CD4-positive, alpha-beta T cell (primary cell): ENCODE measurements at places on chromosomes 1 and 21. TPM values are rescaled to one million over a fixed set of nuclear protein-coding genes. Genes with fewer than 3 reads are reported as not detected.
A peak's percentile ranks its signal among the peaks of the same experiment; 100 is the strongest.

- H3K4me1 ChIP-seq = peaks cover 17% of the 10 kb centered on the region
- H3K27me3 ChIP-seq = peaks cover 23% of the 10 kb centered on the region
- DNase-seq = no peak
- no peaks in the 10 kb centered on the region for H3K36me3 ChIP-seq
These were observed 19.2 kb upstream of the CHIA start for GRCh38 chr1:111271464-111271801.

DNA sequence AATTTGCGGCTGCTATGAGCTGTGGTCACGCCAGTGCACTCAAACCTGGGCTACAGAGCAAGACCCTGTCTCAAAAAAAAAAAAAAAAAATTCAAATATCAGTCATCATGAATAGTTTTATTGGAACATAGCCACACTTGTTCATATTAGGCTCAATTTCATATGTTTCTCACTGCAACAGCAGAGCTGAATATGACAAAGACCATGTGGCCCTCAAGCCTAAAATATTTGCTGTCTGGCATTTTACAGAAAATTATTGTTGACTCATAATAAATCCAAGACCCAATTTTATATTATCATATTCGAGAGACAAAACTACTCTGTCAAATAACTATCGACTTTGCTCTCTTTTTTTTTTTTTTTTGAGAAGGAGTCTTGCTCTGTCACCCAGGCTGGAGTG lies 11.0 kb downstream of the BECN2 start:
- no peaks in the 10 kb centered on the region for H3K27me3 ChIP-seq
- no peak for DNase-seq
- H3K4me3 ChIP-seq = no peak overlapping the region
- H3K4me1 ChIP-seq = no peaks in the 10 kb centered on the region

DNA sequence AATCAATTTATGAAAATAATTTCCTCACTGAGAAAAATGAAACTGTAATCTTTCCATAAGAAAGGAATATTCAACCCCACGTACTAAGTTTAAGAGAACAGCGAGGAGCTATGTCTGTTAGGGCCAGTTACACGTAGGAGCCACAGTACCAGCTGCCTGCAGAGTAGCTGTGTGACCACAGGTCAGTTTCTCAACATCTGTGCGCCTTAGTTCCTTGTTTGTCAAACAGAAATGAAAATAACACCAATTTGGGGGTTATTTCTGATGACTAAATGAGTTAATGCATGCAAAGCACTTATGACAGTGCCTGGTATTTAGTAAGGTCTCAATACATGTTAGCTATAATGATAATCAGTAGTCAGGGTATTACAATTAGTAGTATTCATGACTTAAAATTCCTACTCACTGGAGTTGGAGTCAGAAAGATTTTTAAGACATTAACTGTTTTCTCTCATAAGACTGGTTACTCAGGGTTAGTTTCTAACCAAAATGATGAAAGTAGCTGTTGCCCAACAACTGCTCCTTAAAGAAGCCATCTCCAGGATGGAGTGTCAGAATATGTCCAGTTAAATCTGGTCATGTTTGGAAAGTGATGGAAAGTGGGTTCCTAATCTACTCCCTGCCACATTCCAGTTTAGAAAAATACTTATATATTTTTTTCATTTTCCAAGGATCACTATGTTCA lies 85.8 kb upstream of the ZNF648 start:
- no peak overlapping the region for H3K4me3 ChIP-seq
- no peak for DNase-seq
- no peak overlapping the region for H3K27ac ChIP-seq
- no peaks in the 10 kb centered on the region for H3K36me3 ChIP-seq
- peaks cover 3% of the 10 kb centered on the region for H3K4me1 ChIP-seq

DNA sequence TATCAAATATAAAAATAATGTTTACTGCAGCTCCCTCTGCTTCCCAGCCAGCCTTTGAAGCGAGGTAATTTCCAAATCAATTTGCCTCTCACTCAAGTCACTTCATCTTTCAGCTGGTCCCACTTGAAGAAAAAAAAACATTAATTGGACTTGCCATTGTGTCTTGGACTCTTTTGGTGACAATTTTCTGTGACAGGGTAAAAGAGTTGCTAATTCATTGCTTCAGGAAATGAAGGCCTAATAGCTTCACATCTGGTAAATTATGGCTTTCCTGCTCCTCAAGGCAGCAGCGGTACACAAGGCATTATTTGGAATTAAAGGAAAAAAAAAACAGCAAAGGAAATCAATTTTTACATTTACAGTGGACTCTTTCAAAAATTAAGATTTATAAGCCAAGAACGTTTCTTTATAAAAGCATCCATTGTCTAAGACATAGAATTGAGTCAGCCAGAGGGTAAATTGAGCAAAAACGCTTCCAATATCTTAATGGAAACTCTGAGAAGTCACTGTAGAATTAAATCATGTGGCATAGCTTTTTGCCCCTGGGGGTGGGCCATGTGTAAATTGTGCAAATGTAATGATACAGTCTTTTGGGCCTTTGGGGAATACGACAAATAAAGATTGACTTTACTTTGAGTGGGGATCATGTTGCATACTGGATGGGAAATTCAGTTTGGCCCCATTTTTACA lies 102.5 kb downstream of the LYPLAL1 start:
- H3K27me3 ChIP-seq = no peaks in the 10 kb centered on the region
- no peaks in the 10 kb centered on the region for H3K4me1 ChIP-seq
- DNase-seq = no peak
- no peak overlapping the region for H3K4me3 ChIP-seq
- H3K36me3 ChIP-seq = no peaks in the 10 kb centered on the region
- H3K27ac ChIP-seq = no peak overlapping the region

DNA sequence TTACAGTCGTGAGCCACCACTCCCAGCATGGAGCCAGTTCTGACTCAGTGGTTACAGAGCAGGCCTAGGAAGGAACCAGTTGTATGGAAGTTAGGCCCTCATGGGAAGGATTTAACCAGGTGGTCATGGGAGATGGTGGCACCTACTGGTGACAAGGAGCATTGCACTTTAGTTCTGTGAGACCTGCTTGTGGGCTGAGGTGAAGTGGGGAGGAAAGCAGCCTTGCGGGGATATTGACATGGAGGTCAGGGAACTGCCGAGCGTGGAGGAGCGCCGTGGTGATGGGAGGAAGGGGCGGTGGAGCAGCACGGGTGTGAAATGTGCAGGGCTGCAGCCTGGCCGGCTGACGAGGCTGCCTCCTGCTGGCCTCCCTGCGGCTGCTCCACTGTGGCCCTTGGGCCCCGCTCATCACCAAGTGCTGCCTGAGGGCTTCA lies 100.4 kb downstream of the GALNT2 start:
- no peaks in the 10 kb centered on the region for H3K27me3 ChIP-seq
- H3K36me3 ChIP-seq = no peaks in the 10 kb centered on the region
- H3K4me1 ChIP-seq = peaks cover 9% of the 10 kb centered on the region
- no peak overlapping the region for H3K27ac ChIP-seq

DNA sequence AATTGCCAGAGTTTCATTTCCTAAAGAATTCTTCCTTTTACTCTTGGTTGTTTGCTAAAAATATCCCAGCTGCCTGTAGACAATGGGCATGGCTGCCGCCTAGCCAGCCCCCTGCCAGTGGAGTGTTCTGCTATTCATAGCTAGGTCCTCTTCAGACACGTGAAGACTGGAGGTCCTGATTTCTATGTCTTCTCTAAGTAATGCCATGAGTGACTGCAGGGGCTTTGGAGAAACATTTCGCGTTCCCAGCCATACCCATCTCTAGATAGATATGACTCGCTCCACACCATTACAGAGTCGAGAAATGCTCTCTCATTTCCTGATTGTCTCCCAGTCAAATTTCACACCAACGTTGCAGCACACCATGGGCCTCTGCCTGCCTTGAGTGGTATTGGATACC lies 99.5 kb upstream of the BACE2 start:
- DNase-seq = no peak
- no peaks in the 10 kb centered on the region for H3K36me3 ChIP-seq
- H3K4me3 ChIP-seq = peak overlapping the region; percentile 23

COL6A2 gene
- 26.4 TPM for total RNA-seq

- no peak overlapping the region for H3K27ac ChIP-seq
- no peaks in the 10 kb centered on the region for H3K36me3 ChIP-seq
- H3K4me1 ChIP-seq = peaks cover 33% of the 10 kb centered on the region
- no peak for DNase-seq
- no peak overlapping the region for H3K4me3 ChIP-seq
These were observed 1.6 kb upstream of the LEFTY1 start for GRCh38 chr1:225890346-225891228.

DNA sequence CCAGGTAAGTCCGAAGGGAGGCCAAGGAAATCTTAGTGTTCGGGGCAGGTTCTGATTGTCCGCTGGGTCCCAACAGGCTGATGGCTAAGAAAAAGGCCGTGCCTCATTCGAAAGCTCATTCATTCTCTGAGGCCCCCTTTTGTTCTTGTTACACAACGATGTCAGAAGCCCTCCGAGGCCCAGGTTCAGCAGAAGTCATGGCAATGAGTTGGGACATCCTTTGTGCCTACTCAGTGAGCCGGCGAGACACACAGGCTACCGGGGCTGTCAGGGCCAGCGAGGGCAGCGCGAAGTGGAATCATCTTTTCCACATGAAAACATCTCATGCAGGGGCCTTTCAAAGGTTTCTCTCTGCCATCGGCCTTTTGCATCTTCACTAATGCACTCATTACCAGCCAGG lies 49.0 kb upstream of the EFHD2 start:
- DNase-seq = no peak
- H3K4me1 ChIP-seq = no peaks in the 10 kb centered on the region
- no peak overlapping the region for H3K4me3 ChIP-seq
- H3K27me3 ChIP-seq = no peaks in the 10 kb centered on the region
- no peaks in the 10 kb centered on the region for H3K36me3 ChIP-seq

DNA sequence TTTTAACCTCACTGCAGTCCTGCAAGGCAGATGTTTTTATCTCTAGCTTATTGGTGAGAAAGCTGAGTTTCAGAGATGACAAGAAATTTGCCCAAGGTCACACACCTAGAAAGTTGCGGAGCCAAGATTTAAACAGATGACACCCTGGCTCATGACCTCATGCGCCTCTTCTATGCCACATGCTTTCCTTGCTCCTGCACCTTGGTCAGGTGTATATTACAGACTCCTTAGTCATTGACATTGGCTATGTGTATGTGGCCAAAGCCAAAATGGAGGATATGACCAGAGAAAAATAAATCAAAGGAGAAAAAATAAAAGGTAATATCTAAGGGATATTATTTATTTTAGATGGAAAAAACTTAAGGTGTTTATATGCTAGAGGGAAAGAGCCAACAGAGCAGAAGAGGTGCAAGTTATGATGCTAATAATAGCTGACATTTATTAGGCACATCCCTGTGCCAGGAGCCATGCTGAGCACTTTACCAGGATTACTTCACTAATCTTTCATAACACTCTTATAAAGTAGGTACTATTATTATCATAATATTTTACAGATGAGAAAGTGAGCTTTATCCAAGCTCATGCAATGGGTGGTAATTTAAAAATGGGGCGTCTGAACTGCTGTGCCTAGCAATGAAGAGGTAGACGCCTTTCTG lies 13.8 kb upstream of the MYOC start:
- H3K4me1 ChIP-seq = no peaks in the 10 kb centered on the region
- no peaks in the 10 kb centered on the region for H3K27me3 ChIP-seq
- no peaks in the 10 kb centered on the region for H3K36me3 ChIP-seq
- no peak for DNase-seq

DNA sequence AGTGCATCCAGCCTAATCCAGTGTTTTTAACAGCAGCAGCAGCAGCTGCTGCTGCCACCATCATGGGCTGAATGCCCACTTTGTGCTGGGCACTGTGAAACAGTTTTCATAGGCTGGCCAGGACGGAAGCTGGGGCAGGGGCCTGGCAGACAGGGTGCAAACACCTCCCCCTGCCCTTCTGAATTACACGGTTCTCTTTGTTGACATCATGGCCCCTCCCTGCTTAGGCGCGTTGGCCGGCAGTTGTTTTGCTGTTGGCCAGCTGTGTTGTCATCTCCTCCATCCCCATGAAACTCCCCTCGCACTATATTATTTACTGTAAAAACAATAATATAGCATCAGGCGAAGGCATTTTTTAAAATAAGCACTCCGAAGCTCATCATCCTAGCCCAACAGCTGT lies 33.1 kb downstream of the PTPRU start:
- no peaks in the 10 kb centered on the region for H3K4me1 ChIP-seq
- H3K27ac ChIP-seq = no peak overlapping the region
- no peak overlapping the region for H3K4me3 ChIP-seq
- DNase-seq = no peak

DNA sequence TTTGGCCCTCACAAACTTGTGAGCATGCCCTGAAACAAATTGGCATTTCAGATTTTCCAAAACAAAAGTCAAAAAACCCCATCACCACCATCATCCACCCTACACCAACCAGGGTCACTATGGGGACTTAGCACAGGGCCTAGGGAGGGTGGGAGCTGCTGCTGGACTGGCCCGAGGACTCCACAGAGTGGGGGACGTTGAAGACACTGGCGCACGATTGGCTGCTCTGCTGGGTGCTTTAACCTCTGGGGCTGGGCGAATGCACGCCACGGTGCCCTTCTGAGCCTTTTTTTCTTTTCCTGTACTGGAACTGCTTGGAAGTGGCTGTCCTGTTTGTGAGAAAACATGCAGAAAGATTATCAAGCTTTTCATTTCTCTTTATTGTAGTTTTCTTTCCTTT lies 92.8 kb downstream of the CD247 start:
- H3K27ac ChIP-seq = no peak overlapping the region
- no peak overlapping the region for H3K4me3 ChIP-seq

- H3K4me1 ChIP-seq = peaks cover 46% of the 10 kb centered on the region
- no peaks in the 10 kb centered on the region for H3K36me3 ChIP-seq
- DNase-seq = peak; percentile 87
- H3K4me3 ChIP-seq = peak overlapping the region; percentile 42
- H3K27me3 ChIP-seq = peaks cover 11% of the 10 kb centered on the region
These were observed 1.1 kb downstream of the ADGRB2 start for GRCh38 chr1:31762726-31763670.

GRCh38 chr1:77375990-77376389 lies 94.2 kb downstream of the AK5 start:
- H3K27me3 ChIP-seq = no peaks in the 10 kb centered on the region
- H3K4me1 ChIP-seq = peaks cover under 1% of the 10 kb centered on the region
- H3K27ac ChIP-seq = no peak overlapping the region
- no peak overlapping the region for H3K4me3 ChIP-seq

DNA sequence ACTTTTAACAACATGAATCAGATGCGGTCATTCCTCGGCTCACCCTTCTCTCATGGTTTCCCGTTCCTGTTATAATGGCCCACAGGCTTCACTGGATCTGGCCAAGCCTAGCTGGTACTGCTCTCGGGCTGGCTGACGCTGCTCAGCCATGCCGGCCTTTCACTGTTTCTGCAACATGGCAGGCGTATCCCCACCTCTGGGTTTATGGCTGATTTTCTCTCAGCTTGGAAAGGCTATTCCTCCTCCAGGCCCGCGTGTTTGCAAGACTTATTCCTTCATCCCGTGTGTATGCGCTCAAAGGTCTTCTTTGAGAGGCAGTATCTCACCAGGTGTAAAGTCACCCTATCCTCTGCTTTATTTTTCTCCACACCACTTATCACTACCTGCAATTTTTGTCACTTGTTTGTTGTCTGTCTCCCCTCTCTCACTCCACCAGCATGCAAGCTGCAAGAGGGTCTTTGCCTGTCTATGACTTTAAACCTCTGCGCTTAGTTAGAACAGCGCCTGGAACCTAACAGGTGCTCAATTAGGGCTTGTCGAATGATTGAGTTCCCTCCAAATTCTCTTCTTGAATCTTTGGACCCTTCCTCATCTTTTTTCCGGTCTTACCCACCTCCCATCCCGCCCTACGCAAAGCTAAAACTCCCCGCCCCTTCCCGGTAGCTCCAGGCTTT lies 491 bp upstream of the RAP1A start:
- H3K27ac ChIP-seq = peak overlapping the region; percentile 56
- H3K4me3 ChIP-seq = peak overlapping the region; percentile 81
- DNase-seq = no peak

OLFML3 gene
- 0.30 TPM for total RNA-seq

AGMAT gene
- total RNA-seq = 4.6 TPM
